ENCODE measurements at places on chromosomes 6 and 20.

DNA sequence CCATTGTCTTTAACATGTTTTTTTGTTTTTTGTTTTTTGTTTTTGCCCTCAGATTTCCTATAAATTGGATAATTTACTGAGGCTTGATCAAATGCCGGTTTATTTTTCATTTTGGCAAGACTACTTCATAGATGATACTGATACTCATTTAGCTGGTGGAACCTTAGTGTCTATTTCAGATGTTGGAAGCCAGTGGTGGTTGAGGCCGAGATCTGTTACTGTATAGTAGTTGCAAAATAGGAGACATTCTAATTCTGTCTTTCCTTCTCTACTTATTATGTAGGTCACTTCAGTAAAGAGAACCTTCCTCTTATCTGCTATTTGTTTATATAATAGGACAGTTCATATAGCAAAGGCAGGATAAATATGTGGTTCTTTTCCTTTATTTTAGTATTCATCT is 63.4 kb downstream of the STXBP5 start:
- no peak for DNase-seq

DNA sequence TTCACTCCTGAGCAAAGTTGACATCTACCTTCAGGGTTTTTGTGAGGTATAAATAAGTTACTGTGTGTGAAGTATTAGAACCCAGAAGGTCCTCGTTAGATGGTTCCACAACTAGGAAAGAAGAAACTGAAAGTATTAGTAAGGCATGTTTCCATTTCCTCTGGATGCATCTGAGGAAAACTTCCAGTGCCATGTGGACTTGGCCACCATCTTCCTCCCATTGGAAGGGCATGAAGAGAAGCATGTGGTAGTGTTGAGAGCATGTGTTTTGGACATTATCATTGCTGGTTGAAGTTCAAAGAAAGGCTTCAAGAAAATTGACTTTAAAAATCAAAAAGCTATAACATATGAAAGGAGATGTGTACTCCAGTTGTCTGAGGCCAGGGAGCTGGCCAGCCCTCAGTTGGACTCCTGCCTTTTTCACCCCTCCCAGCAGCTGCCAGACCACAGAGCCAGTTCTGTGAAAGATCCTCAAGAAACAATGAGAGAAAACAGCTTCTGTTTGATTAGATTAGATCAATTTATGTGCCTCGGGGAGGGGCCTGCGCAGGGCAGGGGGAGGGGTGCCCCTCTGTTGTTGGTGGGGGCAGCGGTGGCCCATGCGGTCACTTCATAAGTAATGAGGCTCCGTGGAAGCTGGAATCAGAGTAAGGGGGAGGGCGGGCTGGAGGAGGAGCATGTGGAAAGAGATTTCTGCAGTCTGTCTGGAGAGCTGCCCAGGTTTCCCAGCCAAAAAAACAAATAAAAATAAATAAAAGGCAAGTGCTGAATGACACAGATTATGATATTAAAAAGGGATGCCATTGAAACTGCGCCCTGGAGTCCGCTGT is 154.0 kb downstream of the JARID2 start:
- DNase-seq = peak; percentile 71

- no peak for DNase-seq
Measured at GRCh38 chr20:36493051-36493800, 48.1 kb upstream of the MYL9 start.

- peak; percentile 86 for DNase-seq
Measured at GRCh38 chr6:26571592-26572296, 25.0 kb upstream of the ABT1 start.

DNA sequence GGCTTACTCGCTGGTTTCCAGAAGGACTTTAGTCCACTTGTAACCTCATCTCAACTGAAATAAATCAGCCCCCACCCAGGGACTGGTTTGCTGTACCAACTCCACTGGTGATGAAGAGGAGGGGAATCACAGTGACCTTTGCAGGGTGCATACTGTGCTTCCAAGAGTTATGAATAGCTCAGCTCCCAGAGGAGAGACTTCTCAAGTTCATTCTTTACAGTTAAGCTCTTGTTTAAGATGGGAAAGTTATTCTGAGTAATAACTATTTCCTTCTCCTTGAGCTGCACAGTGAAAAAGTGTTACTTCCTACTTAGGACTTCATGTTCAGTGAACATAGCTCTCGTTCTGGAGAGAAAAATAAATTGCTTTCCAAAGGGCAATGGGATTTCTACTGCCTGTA is 166.5 kb upstream of the ECI2 start:
- no peak for DNase-seq

DNA sequence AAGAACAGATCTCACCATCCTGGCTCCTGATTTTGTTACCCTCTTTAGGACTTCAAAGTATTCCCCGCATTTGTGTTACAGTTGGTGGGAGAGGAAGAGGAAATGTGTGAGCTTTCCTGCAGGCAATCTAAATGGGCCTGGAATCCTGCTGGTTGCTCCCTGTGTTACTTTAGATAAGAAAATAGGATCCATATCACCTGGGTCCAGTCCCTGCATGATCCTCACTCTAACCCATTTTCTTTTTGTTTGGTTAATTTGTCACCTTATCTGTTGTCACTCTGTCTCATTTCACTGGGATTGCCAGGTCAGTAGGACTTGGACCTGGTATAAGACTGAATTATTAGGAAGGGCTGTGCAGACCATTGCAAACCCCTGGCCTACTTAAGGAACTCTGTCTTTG is 175.9 kb upstream of the GJE1 start:
- DNase-seq = no peak

- DNase-seq = no peak
Measured at GRCh38 chr6:12516070-12516469, 200.5 kb upstream of the PHACTR1 start.

DNA sequence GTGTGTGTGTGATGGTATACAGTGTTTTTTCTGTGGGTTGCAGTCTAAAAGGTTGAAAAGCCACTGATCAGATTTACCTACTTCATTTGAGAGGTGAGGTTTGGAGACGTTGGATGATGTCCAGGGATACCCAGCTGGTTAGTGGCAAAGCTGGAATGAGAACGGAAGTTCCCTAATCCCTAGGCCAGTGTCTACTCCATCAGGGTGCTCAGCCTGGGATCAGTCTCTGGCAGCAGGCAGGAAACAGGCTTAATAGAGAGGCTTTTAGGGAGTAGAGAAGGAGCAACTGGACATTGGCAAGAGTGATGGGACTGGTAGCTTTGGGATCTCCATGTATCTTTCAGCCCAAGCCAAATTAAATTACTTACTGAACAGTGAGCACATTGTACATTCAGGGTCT is 80.7 kb downstream of the C6orf52 start:
- DNase-seq = no peak

DNA sequence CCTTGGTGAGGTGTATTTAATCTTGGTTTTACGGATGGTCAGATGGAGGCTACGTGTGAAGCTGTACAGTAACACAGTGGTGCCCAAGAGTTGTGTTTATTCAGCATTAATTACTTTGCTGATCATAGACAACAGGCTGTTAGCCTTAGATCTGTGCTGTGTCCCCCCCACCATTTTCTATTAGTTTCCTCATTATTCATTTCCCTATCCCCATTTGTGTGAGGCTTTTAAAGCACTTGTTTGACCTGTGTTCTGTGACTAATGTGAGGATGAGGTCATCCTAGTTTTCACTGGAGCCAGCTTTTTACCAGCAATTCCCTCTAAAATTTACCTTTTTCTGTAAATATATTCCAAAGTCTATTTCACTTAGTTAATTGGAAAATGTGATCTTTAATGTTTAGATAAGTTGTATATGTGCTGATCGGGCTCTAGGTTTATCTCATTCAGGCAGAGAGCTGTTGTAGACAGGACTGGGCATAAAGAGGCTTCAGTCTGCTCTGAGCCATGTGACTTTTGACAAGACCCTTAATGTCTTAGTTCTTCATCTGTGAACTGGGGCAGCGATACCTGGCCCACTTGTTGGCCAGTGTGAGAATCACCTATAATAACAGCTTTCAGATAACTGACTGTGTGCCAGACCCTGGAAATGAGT is 8.4 kb downstream of the MAPRE1 start:
- peak; percentile 37 for DNase-seq

DNA sequence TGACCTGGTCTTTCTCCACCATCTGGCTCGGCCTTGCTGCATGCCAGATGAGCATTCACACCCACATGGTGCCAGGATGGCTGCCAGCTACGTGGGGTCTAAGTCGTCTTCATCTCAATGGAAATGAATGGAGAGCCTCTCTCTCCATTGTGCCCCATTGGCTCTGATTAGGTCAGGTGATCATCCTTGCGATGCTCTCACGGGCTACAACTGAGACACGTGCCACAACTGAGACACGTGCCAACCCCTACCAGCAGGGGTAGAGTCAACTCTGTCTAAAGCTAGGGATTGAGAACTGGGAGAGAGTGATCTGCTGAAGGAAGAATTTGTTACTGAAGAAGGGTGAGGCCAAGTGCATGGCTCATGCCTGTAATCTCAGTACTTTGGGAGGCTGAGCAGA is 67.3 kb upstream of the RALY start:
- DNase-seq = peak; percentile 8

GRCh38 chr6:166470863-166471410 is 88.2 kb upstream of the MPC1 start:
- DNase-seq = no peak

- DNase-seq = no peak
Measured at GRCh38 chr20:63363981-63364561, 2.9 kb upstream of the CHRNA4 start.

GRCh38 chr6:15160812-15161211 is 85.1 kb upstream of the JARID2 start:
- peak; percentile 16 for DNase-seq

GRCh38 chr6:24125980-24126379 is at the start of gene NRSN1:
Gene NRSN1, plus strand, starts transcription at chr6:24126215. Its CDS starts 8,113 bp downstream, at chr6:24134328.
- no peak for DNase-seq

GRCh38 chr20:23361119-23361475 is 885 bp upstream of the GZF1 start:
- no peak for DNase-seq

DNA sequence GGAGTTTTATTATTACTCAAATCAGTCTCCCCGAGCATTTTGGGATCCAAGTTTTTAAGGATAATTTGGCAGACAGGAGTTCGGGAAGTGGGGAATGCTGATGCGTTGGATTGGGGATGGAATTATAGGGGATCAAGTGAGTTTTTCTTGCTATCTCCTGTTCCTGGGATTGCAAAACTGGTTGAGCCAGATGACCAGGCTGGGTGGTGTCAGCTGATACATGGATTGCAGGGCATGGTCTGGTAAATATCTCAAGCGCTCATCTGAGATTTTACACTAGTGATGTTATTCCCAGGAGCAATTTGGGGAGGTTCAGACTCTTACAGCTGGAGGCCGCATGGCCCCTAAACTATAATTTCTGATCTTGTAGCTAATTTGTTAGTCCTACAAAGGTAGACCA is 54.7 kb downstream of the ENPP1 start:
- no peak for DNase-seq

DNA sequence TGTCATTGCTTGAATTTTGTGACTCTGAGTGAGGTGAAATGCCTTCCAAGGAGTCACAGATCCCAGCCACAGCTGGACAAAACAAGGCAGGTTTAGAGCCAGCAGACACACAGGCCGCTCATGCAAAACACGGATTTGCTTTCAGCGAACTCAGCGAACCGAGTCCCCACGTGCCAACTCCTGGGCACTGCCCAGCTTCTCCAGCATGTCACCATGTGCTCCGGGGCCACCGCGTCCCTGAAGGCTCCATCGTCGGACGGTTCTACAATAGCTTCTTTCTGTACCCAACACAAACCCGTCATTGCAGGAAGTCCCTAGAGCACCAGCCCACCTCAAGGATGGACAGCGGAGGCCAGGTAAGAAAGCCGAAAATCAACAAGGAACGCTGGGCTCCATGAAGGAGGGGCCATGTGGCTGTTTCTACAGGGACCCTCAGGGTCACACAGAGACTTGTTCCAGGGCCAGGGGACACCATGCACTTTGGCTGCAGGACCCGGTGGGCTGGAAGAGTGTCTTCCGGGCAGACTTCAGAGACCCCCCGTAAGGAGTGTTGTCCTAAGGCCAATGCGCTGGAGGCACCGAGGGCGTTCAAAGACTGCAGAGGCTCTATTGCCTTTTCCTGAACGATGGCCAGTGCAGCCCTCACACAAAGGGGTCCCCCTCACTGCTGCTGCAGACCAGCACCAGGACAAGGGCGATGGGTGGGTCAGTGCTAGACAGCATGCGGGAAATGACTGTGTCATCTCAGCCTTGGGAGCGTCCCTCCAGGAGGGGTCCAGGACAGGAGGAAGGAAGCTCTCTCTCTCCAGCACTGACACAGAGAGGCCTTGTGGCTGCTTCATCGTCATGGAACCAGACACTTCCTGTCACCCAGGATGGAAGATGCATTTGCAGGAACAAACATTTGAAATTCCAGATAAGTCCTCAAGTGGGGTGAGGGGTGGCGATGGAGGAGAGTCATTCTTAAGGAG is 19.8 kb downstream of the DACT2 start:
- DNase-seq = no peak

DNA sequence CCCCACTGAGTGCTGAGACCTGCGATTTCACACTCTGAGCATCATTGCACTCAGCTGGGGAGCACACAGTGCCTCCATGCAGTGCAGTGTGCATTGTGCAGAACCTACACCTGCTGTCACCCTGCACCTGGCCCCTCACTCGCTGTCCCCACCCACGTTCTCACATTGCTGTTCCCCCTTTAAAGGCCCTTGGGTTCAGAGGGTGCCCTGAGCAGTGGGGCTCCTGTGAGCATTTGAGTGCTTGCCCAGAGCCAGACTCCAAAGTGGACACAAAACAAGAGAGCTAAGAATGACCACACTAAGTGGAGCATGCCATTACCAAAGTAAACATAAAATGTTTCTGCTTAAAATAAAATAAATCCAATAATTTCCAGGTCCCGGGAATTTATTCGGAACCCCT is 131.0 kb upstream of the CST7 start:
- no peak for DNase-seq

DNA sequence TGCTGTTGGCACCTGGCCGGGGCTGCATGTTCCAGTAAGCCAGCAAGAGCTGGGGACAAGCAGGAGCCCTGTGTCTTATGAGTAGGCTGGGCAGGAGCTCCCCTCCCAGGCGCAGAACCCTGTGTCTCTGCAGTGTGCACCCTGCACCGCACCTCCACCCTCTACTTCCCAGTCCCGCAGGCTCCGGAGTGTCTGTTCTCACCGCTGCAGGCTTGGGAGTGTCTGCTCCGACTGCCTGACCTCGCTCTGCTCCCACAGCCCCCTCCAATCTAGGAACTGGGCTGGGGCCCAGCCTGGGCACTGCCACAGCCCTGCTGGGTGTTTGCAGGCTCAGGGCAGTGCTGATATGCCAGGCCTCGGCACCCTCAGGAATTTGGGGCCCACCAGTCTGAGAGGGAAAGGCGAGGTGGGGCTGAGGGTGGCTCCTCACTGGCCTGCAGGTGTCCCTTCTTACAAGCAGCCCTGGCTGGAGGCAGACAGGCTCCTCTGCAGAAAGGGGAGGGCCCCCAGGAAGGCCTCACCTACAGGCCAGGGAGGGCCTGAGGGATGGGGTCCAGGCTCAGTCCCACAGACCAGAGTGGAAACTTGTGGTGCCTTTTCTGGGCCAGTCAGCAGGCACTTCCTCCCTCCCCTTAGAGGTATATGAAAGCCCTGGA is 871.6 kb upstream of the GJE1 start:
- no peak for DNase-seq

- DNase-seq = peak; percentile 18
Measured at GRCh38 chr20:45450097-45450818, 19.3 kb upstream of the WFDC2 start.

- DNase-seq = no peak
Measured at GRCh38 chr6:42152024-42152423, 9.6 kb upstream of the C6orf132 start.
